Epithelial cell of prostate (primary cell): ENCODE measurements at places on chromosomes 11 and 22.
A peak's percentile ranks its signal among the peaks of the same experiment; 100 is the strongest.

DNA sequence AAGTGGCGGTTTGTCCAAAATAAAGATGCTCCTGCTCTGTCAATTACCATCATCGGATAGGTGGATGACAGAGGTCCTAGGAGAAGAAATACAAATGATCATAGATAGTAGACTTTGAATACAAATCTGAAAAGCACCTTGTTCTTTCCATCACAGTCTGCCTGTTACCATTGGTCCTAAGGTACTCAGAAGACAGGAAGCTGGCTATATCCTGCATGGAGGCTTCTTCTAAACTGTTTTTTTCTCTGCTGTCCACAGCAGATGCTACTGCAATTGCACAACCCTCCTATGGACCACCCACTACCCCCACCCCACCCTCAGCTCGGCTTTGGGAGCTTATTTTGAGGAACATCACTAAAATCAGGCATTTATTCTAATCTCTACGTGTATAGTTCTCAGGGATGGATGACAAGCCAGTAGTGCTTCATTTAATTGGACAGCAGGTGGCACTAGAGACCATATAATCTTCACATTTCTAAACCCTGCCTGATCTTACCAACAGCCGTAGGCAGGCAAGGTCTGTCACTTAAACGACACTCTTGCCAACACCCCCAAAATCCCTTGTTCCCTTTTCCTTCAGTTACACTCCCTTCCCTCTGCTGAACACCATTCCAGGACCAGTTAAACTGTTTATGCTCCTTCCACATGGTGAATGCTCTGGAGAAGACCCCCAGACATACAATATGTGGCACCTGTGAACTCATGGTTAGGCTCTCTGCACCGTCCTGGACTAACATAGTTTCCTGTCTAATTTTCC, 6.6 kb upstream of the PTS start:
- DNase-seq = no peak

GRCh38 chr11:115378557-115378956, 125.7 kb downstream of the CADM1 start:
- no peak for DNase-seq

DNA sequence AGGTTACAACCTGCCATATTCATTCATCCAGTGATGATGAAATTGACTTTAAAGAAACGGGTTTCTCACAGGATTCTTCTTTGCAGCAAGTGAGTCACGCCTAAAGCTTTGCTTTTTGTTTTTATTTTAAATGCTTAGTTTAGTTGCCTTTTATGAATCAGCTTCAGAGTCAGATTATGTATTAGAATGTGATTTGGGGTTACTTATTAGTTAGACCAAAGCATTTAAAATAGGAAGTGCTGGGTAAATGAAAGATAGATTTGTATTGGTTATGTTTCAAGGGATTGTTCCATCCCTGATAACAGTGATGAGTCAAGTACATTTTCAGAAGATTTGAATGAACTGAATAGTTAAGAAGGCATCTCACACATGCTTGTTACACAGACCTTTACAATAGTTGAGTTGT, 101.3 kb upstream of the GAL start:
- DNase-seq = no peak

GRCh38 chr11:65588199-65589054, 7.2 kb downstream of the KCNK7 start:
- no peak for DNase-seq

DNA sequence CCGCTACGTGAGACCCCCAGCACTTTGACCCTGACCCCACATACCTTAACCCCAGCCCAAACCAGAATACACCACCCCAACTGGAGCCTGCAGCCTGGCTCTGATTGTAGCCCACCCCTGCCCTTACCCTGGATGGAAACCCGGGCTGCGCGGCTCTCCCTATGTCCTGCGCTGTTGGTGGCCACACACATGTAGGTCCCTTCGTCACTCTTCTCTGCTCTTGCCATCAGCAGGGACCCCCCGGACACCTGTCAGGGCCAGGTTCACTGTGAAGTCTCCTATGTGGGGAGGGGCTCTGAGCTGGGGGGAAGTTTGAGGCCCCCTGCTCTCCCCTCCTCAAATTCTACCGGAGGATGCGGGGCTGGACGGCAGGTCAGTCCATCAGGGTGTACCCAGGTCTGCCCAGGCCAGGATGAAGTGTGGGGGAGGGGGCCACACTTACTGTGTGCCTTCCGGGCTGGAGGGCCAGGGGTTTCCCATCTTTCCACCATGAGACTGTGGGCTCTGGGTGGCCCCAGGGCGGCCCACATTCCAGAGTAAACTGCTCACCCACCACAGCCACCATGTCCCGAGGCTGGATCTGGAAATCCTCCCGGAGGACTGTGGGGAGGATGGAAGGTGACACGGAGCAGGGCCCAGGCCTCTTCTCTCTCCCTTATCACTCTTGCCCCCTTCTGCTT, 1.5 kb downstream of the ROBO4 start:
- DNase-seq = no peak

GRCh38 chr11:6569706-6570105, 33.7 kb downstream of the RRP8 start:
- DNase-seq = no peak

DNA sequence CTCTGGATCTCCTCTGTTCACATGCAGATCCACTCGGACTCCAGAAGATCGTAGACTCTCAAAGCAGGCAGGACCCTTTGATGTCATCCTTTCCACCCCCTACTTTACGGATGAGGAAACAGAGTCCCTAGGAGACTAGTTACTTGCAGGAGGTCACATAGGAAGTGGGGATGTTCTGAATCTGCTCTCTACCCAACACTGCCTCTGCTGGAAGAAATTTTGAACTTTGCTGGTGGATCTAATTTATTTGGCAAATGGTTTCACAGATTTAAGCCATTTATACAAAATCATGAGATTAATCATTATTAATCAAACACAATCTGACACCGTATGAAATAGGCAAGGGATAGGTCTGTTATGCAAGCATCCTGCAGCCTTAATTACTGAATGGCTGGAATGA, 55.0 kb upstream of the USP47 start:
- no peak for DNase-seq

- no peak for DNase-seq
Observed at GRCh38 chr11:19811380-19811779, 98.7 kb downstream of the NAV2 start.

GRCh38 chr11:27563201-27563600, 56.6 kb upstream of the LIN7C start:
- no peak for DNase-seq

DNA sequence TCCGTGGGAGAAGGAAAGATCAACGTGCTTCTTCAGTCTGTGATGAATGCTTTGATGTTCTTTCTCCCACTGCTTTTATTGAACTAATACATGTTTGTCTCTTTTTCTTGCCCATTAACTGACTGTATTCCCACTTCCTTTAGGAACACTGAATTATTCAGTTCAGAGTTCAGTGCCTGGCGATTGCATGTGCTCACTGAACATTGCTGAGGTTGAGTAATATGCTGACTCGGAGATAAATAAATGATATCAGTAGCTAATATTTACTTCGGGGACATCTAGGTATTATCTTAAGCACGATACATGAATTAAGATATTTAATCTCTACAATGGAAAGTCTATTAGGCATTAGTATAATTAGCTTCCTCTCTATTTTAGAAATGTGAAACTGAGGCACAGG, 102.3 kb upstream of the OR5AK2 start:
- DNase-seq = no peak

DNA sequence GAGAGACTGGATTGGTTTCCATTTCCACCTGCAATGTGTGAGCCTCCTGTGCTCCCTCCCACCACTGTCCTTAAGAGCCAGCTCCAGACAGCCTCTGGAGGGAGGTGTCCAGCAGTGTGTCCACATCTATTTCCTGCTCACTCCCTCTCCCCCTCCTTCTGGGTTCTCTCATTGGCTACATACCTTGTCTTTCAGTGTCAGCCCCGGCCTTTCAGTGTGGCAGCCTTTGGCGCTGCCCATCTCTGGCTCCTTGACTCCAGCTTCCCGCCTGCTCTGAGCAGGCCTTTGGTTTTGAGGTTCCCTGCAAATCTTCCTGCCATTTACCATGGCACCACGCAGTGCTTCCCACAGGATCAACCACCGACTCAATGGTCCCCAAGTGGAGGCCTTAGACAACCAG, 19.0 kb upstream of the PTPRJ start:
- DNase-seq = no peak

DNA sequence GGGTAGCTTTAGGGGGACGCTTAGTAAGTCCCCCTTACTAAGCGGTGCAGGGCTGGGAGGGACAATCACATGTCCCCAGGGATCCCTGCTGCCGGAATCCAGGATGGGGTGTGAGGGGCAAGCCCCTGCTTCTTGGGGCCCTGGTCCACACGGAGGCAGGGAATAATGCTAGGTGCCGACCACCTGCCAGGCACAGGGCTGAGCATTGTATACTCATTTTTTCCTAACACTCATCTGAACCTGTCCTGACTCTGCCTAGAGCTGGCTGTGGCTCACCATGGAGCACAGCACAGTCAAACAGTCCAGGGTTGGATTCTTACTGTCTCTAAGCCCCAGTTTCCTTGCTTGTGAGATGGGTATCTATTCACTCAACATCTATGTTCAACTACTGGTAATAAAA, 1.4 kb upstream of the LTBP3 start:
- no peak for DNase-seq

- no peak for DNase-seq
Observed at GRCh38 chr11:45568049-45568448, 97.4 kb downstream of the CHST1 start.

DNA sequence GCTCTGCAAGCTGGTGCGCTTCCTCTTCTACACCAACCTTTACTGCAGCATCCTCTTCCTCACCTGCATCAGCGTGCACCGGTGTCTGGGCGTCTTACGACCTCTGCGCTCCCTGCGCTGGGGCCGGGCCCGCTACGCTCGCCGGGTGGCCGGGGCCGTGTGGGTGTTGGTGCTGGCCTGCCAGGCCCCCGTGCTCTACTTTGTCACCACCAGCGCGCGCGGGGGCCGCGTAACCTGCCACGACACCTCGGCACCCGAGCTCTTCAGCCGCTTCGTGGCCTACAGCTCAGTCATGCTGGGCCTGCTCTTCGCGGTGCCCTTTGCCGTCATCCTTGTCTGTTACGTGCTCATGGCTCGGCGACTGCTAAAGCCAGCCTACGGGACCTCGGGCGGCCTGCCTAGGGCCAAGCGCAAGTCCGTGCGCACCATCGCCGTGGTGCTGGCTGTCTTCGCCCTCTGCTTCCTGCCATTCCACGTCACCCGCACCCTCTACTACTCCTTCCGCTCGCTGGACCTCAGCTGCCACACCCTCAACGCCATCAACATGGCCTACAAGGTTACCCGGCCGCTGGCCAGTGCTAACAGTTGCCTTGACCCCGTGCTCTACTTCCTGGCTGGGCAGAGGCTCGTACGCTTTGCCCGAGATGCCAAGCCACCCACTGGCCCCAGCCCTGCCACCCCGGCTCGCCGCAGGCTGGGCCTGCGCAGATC, 16.5 kb downstream of the P2RY2 start:
- DNase-seq = no peak

DNA sequence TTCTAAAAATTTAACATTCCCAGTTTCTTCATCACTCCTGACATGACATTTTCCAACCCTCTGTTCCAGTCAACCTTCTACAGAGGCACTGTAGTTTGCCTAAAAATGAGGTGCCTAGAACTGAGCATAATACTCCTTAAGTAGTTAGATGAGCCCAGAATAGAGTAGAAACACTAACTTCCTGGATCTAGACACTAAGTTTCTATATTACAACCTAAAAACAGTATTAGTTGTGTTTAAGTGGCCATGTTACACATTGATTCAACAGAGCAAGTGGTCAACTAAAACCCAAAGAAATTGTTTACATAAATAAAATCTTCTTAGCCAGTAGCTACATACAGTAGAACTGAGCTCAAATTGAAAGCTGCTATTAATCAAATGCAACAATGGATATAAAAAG, 1.3 kb downstream of the HPS5 start:
- DNase-seq = no peak

DNA sequence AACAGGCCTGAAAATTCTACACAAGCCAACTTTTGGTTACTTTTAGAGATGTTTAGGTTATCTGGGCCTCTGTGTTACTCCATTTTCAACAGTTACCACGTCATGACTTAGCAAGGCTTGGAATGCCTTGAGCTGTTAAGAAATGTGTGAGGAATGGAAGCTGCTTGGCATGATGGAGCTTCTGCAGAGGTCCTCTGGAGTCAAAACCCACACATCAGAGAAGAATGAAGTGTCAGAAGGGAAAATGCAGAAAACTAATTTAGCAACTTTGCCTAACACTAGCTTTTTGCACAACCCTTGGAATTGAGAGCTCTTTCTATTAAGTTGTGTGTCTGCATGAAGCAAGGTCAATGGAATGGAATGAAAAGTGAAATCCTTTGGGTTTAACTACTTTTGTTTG, 27.4 kb downstream of the FAT3 start:
- no peak for DNase-seq

DNA sequence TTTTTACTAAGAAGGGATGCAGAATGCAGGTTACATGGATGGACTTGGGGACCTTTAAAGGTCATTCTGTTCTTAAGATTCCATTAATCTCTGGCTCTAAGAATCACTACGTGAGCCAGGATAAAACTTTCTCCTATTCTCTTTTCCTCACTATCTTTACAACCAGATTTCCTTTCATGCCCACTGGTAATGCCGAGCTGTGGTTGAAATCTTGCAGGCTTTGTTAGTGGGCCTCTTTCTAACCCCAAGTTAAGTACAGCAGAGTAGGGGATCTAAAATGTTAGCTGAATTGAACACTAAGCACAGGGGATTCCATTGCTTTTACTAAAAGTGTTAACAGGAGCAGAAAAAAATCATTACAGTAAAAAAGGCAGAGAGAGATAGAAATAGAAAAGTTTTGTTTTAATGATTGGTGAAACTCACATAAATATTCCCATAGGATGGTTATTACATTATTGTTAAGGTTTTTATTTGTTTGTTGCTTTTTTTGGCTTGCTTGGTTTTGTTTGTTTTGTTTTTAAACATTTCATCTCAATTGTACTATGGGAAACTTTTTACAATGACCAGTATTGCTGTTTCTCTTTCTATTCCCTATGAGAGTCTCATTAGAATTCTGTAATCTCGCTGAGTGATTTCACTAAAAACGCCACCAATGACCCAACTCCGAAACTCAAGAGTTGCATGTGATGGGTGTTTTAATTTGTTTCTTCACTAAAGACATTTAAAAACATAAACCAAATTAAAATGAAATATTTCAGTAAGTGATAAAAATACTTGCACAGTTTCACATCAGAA, 54.1 kb upstream of the HTATIP2 start:
- no peak for DNase-seq

DNA sequence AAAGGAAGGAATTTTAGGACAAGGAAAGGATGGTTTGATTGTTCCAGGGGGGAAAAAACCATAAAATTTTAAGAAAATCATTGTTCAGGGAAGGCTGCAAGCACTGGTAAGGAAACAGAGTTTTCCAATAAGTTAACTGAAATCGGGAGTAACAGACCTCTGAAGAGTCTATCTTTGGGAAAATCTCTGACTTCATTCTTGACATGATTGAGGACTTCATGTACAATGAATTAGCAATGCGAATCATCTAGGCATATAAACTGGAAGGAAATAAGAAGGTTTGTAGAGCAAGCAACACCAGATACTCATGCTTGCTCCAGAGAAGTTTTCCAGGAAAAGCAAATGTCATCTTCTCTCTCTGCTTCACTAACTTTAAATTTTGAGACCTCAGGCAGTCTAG, 18.5 kb downstream of the APLP2 start:
- DNase-seq = no peak

- DNase-seq = peak; percentile 78
Observed at GRCh38 chr11:66686100-66686785, 8.6 kb upstream of the RBM4B start.

- no peak for DNase-seq
Observed at GRCh38 chr11:44997566-44997965, 46.9 kb upstream of the TP53I11 start.
